ENCODE measurements at places on chromosomes 11 and 22. TPM values are rescaled to one million over a fixed set of nuclear protein-coding genes. Genes with fewer than 3 reads are reported as not detected.

GRCh38 chr11:125300791-125301218 is 136.3 kb downstream of the PKNOX2 start:
- peaks cover 13% of the 10 kb centered on the region for H3K4me1 ChIP-seq
- H3K4me3 ChIP-seq, result no peak overlapping the region
- no peaks in the 10 kb centered on the region for H3K27me3 ChIP-seq
- no peaks in the 10 kb centered on the region for H3K36me3 ChIP-seq
- peak; percentile 51 for DNase-seq

HOATZ gene
- not detected for total RNA-seq

DNA sequence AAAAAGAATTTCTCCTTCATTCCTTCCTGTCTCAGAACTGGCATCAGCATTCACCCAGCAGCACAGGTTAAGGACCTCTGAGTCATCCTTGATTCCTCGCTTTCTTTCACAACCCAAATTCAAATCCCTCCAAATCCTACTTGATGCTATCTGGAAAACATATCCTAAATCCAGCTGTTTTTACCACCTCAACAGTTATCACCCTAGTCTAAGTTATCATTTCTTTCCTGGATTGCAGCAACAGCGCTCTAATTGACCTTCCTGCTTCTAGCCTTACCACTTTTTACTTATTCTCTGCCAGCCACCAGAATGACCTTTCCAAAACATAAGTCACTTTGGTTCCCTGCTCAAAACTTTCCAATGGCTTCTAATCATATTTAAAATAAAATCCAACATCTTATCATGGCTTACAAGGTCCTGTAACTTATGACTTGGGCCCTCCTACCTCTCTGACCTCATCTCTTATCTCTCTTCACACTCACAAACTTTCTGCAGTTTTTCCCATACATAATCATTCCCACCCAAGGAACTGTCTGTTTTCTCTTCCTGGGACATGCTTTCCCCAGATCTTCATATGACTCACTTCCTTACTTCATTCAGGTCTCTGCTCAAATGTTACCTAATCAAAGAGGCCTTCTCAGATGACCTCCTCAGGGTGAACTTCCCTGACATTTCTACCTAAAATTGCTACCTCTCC is 119.4 kb downstream of the TTC28 start:
- DNase-seq, result peak; percentile 39
- H3K36me3 ChIP-seq, result no peaks in the 10 kb centered on the region
- H3K27me3 ChIP-seq, result no peaks in the 10 kb centered on the region
- no peak overlapping the region for H3K4me3 ChIP-seq
- H3K4me1 ChIP-seq, result peaks cover 11% of the 10 kb centered on the region

TTC36 gene
- 0.47 TPM for total RNA-seq

DNA sequence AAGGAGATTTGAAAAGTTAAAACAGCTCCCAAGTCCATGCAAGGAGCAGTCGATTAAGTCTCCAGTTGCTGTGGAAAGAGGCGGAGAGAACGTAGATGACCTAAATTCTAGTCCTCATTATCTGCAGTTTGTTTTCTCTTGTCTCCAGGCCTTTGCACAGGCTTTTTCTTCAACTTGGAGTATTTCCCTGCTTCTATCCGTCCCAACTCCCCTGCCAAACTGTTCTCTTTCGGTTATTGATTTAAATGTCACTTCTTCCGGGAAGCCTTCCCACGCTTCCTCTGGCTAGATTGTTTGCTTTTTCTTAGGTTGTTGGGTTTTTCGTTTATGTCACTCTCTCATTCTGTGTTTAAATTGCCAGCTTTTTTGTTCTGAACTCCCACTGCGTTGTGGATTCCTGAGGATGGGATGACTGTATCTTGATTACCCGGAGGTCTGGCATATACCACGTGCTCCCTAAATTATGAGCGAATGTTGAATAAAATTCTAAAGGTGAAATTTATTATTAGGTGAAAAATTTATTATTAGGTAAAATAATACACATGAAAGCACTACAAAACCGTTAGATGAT is 463 bp downstream of the TMEM126B start:
- H3K4me3 ChIP-seq, result peak overlapping the region; percentile 80
- no peaks in the 10 kb centered on the region for H3K27me3 ChIP-seq
- peaks cover 9% of the 10 kb centered on the region for H3K36me3 ChIP-seq

- no peak for DNase-seq
- H3K36me3 ChIP-seq, result peaks cover 15% of the 10 kb centered on the region
- no peak overlapping the region for H3K27ac ChIP-seq
- H3K27me3 ChIP-seq, result no peaks in the 10 kb centered on the region
These were observed 63.0 kb downstream of the RPL27A start for GRCh38 chr11:8745431-8746253.
